Cerebellar cortex (tissue), 1 donor: ENCODE measurements at places on chromosomes 5 and 9.

GRCh38 chr9:134564431-134565170 lies 77.0 kb upstream of the COL5A1 start:
- no peak for DNase-seq

- no peak for DNase-seq
Measured at GRCh38 chr5:6788956-6789649, 75.9 kb downstream of the TENT4A start.

DNA sequence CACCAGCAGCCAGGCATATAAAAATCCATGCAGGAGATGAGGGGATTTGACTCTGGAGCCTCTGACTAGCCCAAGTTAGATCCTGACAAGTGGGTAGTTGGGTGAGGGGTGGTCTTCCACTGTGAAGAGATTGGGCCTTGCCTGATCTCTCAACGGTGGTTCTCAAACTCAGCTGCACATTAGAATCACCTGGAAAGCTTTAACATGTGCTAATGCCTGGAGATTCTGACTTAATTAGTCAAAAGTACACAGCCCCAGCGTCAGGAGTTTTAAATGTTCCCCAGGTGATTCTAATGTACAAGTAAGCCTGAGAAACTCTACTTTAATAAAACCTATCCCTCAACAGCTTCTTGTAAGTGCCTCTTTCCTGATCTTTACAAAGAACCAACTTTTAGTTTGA lies 57.5 kb downstream of the GCNT4 start:
- DNase-seq, result peak; percentile 91

- DNase-seq, result no peak
Measured at GRCh38 chr5:112226215-112226614, 192.9 kb downstream of the EPB41L4A start.

GRCh38 chr9:127876026-127876763 lies 1.3 kb downstream of the AK1 start:
- no peak for DNase-seq

- DNase-seq, result no peak
Measured at GRCh38 chr9:111805830-111806241, 11.1 kb upstream of the SHOC1 start.

- DNase-seq, result no peak
Measured at GRCh38 chr9:134211811-134212485, 47.6 kb upstream of the RNU6ATAC start.

DNA sequence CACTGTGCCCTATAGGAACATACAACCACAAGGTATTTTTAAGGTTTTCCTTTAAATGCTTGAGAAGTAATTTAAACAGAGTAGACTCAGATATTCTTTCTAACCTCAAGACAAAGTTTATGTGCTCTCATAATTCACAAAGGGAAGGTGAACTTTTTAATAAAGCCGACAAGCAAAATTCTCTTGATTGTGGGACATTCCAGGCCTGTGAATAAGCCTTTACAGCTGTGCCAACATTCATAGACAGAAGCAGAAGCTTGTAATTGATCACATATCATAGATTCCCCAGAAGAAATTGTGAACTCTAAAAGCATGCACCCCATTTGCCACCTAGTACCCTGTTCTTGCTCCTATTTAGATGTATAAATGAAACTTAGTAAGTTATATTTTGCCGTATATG lies 1107.8 kb upstream of the SEMA6A start:
- no peak for DNase-seq

- no peak for DNase-seq
Measured at GRCh38 chr9:112093147-112093869, 81.8 kb downstream of the SUSD1 start.

DNA sequence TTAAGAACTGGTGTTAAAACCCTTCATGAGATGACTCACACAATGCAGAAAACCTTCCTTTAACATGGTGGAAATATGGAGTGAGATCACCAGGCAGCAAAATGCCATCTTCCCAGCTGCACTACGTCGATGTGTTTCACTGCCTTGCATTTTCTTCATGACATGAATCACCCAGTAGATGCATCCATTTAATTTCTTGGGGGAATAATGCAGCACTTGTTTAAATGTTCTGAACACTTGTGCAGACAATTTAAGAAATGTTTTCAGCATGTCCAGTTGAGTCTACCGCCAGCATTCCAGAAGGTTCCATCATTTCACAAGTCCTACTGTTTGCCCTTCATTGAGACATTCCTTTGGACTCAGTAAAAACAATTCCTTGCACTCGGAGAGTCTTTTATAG lies 81.6 kb downstream of the ADAMTS16 start:
- DNase-seq, result no peak

- peak; percentile 43 for DNase-seq
Measured at GRCh38 chr9:36136272-36136893, at the start of gene GLIPR2. GLIPR2 (plus strand) TSS chr9:36136733; CDS start chr9:36136779, 46 bp downstream.

DNA sequence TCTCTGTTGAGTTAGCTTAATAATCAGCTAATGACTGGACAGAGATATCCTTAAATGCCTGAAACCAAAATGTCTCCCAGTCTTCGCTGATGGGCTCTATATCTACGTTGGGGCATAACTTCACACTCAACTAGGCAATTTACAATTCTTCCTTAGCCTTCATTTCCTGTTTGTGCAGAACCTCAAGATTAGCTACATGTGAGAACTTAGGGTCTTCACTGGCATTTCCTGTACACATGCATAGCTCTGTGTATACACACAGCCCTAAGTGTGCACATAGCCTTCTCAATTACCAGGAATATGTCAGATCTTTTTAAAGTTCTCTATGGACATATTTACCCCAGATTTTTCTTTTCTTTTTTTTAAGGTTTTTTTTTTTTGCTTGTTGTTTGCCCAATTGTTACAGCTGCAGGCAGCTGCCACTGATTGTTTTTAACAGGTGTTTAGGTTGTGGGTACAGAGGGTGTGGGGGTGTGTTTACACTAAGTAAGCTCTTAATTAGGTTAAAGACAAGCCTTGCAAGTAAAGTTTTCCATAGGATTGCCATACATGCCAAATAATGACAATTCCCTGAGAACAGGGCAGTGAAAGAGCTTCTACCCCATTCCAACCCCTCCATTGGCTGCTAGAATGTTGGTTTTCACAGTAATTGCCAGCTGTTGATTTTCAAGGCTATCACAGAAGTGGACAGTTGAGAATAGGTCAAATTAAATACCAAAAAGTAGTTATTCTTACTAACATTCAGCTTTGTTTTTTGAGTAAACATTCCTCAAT lies 441.0 kb downstream of the TLE4 start:
- no peak for DNase-seq

GRCh38 chr5:105740242-105740641 lies 1930.5 kb downstream of the EFNA5 start:
- no peak for DNase-seq

- no peak for DNase-seq
Measured at GRCh38 chr5:74116266-74116665, 490.3 kb downstream of the ARHGEF28 start.

DNA sequence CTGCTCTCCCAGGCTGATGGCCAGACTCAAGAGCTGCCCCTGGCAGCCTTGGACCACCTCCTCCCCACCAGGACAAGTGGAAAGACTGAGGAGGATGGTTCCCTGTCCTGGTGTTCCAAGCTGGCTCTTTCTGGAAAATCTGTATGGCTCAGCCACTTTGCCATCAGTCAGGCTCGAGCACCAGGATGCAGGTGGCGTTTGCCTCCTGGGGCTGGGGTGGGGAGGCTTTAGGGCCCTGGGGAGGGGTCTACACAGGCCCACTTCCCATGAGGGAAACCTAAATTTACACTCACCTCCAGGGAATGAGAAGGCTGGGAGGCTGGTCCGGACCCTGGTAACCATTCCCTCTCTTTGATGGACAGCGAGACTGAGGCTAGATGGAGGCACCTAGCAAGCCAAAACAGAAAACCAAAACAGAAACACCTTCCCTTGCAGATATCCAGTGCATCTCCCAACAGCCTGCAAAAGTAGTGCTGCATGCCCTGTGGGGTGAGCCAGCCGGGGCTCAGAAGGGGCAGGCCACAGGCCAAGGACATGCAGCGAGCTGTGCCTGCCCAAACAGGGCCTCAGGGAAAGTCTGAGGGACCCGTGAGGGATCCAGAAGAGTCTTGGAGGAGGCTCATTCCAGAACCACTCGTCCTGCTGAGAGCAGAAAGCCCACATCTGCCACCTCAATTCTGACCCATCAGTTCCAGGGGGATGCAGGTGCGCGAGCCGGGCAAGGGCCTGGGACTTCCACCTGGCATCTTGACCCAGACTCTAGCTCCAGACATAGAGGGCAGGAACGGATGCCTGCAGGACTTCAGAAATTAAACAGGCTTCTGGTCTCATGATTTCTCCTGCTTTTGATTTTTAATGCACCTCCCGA lies 5.4 kb upstream of the CSF2 start:
- DNase-seq, result no peak

DNA sequence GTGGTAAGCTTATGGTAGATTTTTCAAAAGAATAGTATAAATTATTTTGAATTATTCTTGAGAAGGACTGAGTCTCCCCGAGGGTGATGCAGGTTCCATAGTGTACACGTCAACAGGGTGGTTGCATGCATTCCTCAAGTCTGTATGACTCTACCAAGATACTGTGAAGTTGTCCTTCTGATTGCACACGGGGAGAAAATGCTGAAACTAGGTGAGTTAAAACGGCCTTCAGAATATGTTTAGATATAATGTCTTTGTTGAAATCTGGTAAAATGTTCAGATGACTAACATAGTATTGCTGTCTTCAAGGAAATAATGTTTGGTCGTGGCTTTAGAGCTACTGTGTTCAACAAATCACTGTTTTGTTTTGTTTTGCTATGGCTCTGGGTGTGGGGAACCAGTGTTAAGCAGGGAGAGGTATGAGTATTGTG lies 22.4 kb upstream of the TNFAIP8 start:
- no peak for DNase-seq

GRCh38 chr5:39274398-39275085 lies 55.2 kb upstream of the FYB1 start:
- no peak for DNase-seq

DNA sequence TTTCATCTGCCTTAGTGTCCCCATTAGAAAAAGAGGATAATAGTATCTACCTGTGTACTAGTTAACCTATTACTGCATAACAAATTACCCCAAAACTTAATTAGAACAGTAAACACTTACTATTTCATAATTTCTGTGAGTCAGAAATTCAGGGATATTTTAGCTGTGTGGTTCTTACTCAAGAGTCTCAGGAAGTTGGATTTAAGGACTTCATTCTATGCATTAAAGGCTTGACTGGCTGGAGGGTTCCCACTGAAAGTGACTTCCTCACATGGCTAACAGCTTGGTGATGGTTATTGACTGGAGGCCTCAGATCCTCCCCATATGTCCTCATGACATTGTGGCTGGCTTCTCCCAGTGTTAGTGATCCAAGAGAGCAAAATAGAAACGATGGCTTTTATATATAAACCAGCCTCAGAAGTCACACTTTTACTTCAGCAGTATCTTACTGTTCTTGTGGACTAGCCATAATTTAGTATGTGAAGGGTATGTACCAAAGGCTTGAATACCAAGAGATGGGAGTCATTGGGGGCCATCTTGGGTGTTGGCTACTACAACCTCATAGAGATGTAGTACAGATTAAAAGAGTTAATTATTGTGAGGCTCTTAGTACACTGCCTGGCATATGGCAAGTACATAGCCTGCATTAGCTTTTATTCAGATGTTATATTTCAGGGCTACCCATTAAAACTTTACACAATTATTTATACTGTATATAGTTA lies 9.9 kb downstream of the RAD23B start:
- DNase-seq, result no peak

- peak; percentile 27 for DNase-seq
Measured at GRCh38 chr5:114362977-114363761, 1.3 kb downstream of the KCNN2 start.

DNA sequence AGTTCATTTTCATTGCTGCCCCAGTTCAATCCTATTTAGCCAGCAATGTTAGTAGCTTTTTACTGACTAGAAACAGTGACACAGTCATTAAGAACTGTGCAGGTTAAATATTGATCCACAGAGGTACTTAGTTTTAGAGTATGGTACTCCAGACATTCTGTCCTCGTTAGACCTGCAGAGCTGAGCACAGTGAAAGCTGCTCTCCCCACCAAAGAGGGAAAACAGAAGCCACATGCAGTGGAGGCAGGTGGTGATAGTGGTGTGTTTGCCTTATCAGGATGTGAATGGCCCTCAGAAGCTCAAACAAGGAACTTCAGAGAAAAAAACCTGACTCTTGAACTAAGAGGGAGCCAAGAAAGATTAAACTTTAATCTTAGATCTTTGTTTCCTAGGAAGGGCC lies 75.5 kb downstream of the UNC13B start:
- DNase-seq, result no peak

DNA sequence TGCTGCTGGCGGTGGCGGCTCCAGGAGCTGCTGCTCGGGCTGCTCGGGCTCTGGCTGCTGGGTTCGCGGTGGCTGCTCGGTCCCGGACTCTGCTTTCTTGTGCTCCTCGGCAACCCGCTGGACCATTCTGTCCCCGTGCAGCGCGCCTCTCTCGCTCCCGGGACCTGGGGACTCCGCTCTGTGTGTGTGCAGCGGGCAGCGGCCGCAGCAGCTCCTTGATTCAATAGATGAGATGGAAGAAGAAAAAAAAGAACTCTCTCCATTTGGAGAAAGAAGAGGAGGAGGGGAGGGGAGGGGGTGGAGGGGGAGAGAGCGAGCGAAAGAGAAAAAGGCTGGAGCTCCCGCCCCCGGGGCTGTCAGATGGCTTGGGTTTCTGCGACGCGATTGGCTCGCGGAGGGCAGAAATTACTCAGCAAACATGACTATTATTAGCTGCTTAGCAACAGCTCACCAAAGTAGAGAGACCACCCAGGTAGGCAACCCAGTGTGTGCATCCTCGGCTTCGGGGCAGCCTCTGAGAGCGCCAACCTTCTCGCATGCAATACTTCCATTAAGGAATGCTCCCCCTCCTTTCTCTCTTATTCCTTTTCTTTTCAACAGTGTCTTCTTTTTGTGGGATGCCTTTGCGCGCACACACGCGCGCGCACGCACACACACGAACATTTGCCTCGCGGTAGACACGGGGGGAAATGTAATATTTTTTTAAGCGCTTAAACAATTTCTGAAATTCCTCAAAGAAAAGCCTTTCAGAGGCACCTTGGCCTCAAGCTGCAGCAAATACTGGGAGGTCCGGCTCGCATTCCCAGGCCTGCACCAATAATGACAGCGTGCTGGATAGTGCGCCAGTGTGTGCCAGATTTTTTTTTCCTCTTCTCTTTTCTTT lies 7.6 kb downstream of the PTCH1 start:
- peak; percentile 98 for DNase-seq

DNA sequence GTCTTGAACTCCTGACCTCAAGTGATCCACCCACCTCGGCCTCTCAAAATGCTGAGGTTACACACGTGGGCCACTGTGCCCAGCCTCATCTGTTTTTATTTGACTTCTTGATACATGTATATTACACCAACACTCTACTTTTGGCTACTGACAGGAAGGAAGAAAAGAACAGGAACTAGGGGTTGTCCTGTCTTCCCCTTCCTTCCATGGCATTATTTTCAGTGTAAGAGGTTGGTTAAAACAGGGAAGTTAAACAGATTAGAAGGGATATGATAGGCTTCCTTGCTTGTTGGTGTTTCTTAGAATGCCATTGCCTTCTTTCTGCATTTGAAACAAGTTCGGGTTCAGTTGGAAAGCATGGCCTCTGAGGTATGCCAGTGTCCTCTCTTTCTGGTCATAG lies 312.8 kb downstream of the NDUFS4 start:
- DNase-seq, result no peak

- DNase-seq, result peak; percentile 17
Measured at GRCh38 chr9:1100945-1101344, 50.8 kb downstream of the DMRT2 start.

- DNase-seq, result no peak
Measured at GRCh38 chr9:3124001-3124400, 280.1 kb upstream of the PUM3 start.

- no peak for DNase-seq
Measured at GRCh38 chr5:5384660-5385330, 37.7 kb upstream of the ICE1 start.
